NCI-H524 treated with DMSO at 0.1 percent for 48 hours (cell line): ENCODE measurements at places on chromosomes 6 and 20.

DNA sequence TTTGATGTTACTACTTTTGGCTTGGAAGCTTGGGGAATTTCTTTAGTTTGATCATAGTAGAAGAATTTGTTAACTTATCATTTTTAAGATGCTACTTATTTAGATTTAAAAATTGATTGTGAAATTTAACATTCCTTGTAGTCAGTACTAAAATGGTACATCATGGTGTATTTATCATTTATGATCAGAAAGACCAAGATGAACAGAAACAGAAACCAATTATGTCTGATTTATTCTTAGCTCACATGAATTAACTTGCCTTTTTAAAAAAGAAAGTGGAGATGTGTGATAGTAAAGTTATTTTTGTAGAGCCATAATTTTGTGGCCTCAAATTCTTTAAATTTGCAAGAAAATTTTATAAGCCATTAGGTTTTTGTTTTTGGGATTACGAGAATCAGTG lies 77.6 kb downstream of the LIN28B start:
- no peak for DNase-seq

DNA sequence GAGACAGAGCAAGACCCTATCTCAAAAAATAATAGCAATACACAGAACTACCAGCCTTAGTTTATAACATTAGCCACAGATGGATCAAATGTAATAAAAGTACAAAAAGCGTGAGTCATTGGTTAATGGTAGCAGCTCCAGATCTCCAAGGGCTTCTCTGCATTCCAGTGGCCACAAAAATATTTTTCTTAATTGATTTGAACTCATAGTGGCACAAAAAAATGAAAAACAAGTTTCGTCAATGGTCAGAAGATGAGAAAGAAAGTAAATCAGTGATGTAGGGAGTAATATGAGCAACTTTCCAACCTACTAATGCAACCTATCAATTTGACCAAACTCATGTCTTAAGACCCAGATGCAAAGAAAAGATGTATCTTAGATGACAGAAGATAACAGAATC lies 79.6 kb downstream of the CEP57L1 start:
- DNase-seq, result no peak

GRCh38 chr6:139418481-139419132 lies 44.2 kb upstream of the CITED2 start:
- no peak for DNase-seq

- no peak for DNase-seq
Measured at GRCh38 chr6:113329942-113330635, 527.1 kb upstream of the MARCKS start.

- DNase-seq, result no peak
Measured at GRCh38 chr6:52491203-52492069, 71.3 kb downstream of the EFHC1 start.

DNA sequence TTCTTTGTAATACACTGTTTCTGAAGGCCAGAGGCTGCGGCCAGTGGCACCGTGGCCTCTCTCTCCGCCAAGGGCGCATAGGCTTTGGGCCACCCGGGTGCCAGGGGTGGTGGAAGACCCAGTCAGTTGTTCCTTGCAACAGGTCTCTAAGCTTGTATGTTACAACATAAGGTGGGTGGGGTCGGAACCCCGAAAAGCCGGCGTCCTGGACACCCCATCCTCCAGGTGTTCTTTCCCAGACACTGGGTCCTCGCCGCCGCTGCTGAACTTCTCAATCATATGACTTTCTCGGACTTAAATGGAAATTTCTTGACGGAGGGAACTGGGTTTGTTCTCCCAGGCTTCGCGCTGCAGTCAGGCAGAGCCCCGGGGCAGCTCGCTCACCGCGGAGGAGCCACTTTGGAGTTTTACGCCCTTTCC lies 983 bp upstream of the KCNQ5 start:
- no peak for DNase-seq

DNA sequence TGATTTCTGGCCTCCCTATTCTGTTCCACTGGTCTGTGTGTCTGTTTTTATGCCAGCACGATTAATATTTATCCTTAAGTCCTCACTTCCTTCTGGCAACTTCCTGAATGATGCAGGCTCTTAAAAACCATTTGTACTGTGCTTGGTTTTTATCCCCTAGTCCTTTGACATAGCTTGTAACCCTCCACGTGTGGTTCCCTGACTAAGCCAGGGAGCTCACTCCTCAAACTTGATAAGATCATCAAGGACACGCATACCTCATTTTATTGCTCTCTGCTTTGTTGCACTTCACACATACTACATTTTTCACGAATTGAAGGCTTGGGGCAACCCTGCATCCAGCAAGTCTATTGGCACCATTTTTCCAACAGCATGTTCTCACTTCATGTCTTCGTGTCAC lies 166.4 kb upstream of the UST start:
- no peak for DNase-seq

DNA sequence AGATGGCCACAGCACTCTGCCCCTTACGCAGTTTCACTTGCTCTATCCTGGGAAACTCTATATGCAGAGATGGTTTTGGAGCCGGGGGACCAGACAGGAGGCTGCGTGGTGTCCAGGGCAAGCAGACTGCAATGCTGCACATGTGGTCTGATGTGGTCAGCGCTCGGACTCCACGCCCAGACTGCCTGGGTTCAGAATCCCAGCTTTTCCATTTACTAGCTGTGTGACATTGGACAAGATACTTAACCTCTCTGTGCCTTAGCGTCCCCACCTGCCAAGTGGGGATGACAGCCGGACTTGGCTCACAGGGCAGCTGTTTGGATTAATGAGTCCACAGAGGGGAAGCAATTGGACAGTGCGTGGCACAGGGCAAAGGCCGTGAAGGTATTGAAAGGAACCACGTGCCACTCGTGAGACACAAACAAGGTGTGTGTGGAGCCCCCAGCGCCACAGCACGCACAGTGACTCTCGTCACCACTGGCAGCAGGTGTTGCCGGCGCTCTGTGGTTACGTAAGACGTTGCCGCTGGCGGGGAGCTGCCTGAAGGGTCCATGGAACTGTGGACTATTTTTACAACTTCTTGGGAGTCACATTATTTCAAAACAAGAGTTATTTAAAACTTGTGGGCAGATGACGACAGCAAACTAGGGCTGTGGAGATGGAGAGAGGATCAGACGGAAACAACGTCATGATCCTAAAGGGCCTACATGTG lies 201.4 kb downstream of the PREX1 start:
- no peak for DNase-seq

DNA sequence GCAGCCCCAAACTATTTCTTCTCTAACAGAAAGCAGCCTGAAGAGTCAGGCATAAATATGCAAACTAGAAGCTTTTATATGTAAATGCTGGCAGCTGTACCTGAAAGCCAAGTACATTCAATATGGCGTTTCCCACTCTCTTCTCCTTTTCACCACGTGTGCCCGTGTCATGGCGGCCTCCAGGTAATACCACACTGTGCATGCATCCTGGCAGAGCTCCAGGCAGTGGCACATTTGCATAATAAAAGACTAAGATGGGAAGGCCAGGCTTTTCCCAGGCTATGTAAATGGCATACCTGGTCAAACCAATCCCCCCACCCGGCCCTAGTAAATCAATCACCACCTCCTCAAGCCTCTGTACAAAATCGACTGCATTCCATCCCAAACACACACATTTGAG lies 120.6 kb downstream of the MMUT start:
- no peak for DNase-seq

DNA sequence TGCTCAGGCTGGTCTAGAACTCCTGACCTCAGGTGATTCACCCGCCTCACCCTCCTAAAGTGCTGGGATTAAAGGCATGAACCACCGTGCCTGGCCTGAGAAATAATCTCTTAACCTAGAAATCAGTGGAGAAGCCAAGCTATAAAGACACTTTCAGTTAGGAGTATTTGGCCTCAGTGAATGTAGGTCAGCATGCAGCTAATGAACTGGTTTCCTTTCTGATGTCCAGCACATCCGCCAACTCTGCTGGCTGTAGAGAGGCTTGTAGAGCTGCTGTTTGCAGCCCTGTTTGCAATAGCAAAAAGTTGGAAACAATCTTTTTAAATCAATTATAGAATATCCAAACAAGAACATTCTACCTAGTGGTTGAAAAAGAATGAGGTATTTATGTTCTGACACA lies 42.4 kb upstream of the ELOVL5 start:
- DNase-seq, result no peak

DNA sequence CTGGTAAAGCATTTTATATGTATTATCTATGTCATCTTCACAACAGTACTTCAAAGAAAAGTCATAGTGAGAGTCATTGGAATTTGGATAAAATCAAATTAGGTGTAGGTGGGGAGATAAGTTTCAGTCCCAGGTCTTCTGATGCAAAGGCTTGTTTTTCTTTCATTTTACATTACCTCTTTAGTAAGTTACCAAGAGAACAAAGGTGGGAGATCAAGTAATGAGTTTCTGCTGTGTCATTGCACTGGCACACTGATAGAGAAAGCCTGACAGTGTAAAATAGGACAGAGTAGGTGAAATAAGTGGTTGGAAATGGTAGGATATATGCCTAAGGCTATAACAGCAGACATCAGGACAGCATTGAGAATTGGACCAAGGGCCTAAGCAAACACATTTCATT lies 250.4 kb downstream of the NKAIN2 start:
- DNase-seq, result no peak

- DNase-seq, result no peak
Measured at GRCh38 chr6:56540232-56541029, 102.3 kb downstream of the DST start.

- DNase-seq, result no peak
Measured at GRCh38 chr6:138521790-138522189, 22.5 kb upstream of the NHSL1 start.

- no peak for DNase-seq
Measured at GRCh38 chr6:150298676-150299075, 70.1 kb upstream of the IYD start.

DNA sequence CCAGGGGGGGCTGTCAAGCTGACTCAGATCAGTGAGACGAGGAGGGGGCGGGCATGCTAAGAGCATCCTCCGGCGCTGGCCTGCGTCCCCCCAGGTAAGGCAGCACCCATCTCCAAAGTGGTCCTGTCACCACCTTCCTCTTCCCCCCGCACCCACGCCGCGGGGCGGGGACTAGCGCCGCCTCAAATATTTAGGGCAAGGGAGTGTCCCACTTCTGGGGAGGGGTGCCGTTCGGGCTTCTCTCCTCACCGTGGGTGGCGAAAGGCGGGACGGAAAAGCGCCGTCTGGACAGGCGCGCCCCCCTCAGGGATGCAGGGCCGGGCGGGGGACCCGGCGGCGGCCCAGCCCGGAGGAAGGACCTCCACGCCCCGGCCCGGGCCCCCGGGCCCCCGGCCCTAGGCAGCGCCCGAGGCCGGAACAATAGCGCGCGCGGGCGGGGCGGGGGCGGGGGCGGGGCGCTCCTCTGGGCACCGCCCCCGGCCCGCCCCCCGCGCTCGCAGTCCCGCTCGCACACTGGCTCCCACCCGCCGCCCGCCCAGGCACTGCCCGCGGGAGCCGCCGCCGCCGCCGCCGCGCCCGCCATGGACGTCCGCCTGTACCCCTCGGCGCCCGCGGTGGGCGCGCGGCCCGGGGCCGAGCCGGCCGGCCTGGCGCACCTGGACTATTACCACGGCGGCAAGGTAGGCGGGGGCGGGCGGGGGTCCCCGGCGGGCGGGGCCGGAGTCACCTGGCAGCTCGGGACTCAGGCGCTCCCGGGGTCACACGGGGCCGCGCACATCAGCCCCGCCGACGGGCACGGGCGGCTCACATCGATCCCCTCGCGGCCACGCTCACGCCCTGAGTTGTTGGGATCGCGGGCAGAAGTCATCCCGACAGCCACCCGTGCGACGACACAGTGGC lies at the start of gene TOX2:
TSS of gene TOX2 (plus strand) at position 542 of the 900 bp plus-strand sequence. CDS start at position 582, 40 bp downstream.
- DNase-seq, result no peak

DNA sequence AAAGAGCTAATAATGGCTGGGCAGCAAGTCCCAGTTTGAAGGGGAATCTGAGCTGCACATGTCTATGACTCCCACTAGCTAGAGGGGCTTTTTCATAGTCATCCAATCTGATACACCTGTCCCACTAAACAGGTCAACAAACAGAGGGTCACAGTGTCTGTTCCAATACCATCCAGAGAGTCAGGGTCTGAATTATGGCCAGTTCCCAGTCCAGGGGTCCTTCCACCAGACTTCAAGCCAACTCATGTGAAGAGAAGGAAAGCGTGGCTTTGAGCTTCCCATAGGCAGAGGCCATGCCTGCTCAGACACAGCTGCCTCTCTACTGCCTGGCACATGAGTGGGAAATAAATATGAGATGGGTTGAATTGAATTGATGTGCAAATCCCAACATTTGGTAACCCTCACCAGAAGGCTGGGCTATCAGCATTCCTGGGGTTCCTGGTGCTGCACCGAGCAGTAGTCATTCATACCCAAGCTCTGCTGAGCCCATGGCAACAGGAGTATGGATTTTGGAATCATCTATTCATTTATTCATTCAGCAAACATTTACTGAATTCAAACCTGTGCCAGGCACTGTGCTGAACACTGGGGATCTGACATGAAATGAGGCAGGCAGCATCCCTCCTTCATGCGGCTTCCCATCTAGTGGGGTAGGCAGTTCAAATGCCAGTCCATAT lies 17.2 kb downstream of the TP53RK start:
- no peak for DNase-seq

DNA sequence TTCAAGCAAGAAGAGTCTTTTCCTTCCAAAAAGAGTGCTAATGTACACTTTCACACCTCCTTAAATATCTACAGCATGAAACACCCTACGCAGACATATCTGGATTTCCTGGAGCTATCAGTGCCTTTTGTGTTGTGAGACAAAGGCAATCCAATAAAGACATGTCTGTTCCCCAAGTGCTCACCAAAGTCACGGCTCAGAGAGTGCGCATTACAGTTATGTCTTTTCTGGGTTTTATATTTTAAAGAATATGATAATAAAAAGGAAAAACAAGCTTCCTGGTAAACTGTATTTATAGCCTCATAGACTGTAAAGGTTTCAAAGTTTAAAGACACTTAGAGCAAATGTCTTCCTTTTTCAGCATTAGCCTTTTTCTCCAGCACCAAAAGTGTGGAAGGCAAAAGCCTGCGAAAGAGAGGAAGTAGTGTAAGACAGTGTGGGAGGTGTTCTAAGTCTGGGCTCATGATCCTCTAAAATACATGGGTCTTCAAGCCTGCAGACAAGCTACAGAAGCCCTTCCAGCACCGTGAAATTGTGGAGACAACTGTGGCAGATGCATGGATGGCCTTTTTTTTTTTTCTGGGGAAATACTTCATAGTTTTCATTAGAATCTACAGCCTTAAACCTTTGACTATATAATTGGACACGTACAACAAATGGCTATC lies 135.0 kb upstream of the SLC35B3 start:
- no peak for DNase-seq

GRCh38 chr6:155528982-155529453 lies 73.4 kb upstream of the NOX3 start:
- DNase-seq, result no peak

- DNase-seq, result no peak
Measured at GRCh38 chr6:149060300-149060984, 257.1 kb upstream of the TAB2 start.

DNA sequence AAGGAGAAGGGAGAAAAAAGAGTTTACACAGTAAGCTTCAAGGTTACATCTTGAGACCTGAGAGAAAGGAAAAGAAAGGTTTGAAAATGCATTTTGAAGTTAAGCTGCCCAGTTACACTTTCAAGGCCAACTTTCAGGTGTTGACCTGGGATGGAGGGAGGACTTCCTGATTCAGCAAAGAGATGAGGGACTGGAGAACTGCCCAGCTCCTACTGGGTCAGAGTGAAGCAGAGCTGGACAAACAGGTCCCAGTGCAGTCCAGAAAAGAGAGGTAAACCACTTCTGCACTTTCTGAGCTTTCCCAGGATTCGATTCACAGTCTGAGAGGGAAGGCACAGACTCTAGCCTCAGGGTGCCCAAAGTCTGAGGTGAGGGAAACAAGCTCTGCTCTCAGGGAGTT lies 6.0 kb upstream of the TJAP1 start:
- no peak for DNase-seq

- no peak for DNase-seq
Measured at GRCh38 chr6:69861986-69862385, 4.4 kb upstream of the COL19A1 start.
